ENCODE measurements at places on chromosomes 4 and X. TPM values are rescaled to one million over a fixed set of nuclear protein-coding genes. Genes with fewer than 3 reads are reported as not detected.

Gene TMSB15A
- 6.0 TPM for total RNA-seq

Gene NWD2
- total RNA-seq: not detected

Gene CYLC1
- total RNA-seq: not detected

Gene HTR2C
- not detected for total RNA-seq

Gene FGF5
- 0.86 TPM for total RNA-seq

Gene PPBP
- not detected for total RNA-seq

Gene GABRG1
- not detected for total RNA-seq

Gene NSUN7
- total RNA-seq: under 0.01 TPM

Gene CCSER1
- 2.2 TPM for total RNA-seq

Gene AMMECR1
- 15.3 TPM for total RNA-seq

Gene GRID2
- total RNA-seq: not detected

Gene ZC4H2
- total RNA-seq: 14.1 TPM

Gene MED14
- 44.7 TPM for total RNA-seq

Gene SSX4B
- not detected for total RNA-seq

Gene SH3D19
- total RNA-seq: 130 TPM

Gene ZNF41
- 10.6 TPM for total RNA-seq

Gene PCYT1B
- not detected for total RNA-seq

Gene CXCL11
- 1.1 TPM for total RNA-seq

Gene AVPR2
- total RNA-seq: not detected

Gene IL13RA2
- total RNA-seq: 0.53 TPM

Gene ANXA10
- not detected for total RNA-seq

Gene SCARB2
- total RNA-seq: 179 TPM

Gene VEGFC
- 24.6 TPM for total RNA-seq

Gene NEUROG2
- total RNA-seq: not detected

Gene TMEM154
- 20.7 TPM for total RNA-seq

Gene GRPR
- 0.14 TPM for total RNA-seq

Gene TREX2
- 1.2 TPM for total RNA-seq
